ENCODE measurements at places on chromosomes 1 and 21. TPM values are rescaled to one million over a fixed set of nuclear protein-coding genes. Genes with fewer than 3 reads are reported as not detected.

Gene ASCL5
- not detected for polyA plus RNA-seq

Gene CGN
- polyA plus RNA-seq = 24.0 TPM

Gene CD53
- polyA plus RNA-seq = 10.7 TPM

Gene SAMSN1
- 1.4 TPM for polyA plus RNA-seq

Gene IL22RA1
- polyA plus RNA-seq = 1.4 TPM

Gene OR14A16
- not detected for polyA plus RNA-seq

Gene ADGRL4
- 16.8 TPM for polyA plus RNA-seq

Gene ARMH1
- polyA plus RNA-seq = 3.4 TPM

Gene GOLT1A
- 47.7 TPM for polyA plus RNA-seq

Gene HUNK
- polyA plus RNA-seq = 2.7 TPM

Gene STX12
- 27.9 TPM for polyA plus RNA-seq

Gene PPFIA4
- 5.2 TPM for polyA plus RNA-seq

Gene EYA3
- polyA plus RNA-seq = 10.2 TPM

Gene ARTN
- polyA plus RNA-seq = 4.3 TPM

Gene KCNA10
- polyA plus RNA-seq = not detected

Gene CELA3A
- polyA plus RNA-seq = not detected

Gene IKBKE
- 3.4 TPM for polyA plus RNA-seq
